Activated T-cell treated with anti-CD3 and anti-CD28 coated beads for 48 hours (primary cell): ENCODE measurements at places on chromosomes 12 and 14.

GRCh38 chr12:115209230-115209629 lies 525.3 kb upstream of the TBX3 start:
- no peak for DNase-seq

DNA sequence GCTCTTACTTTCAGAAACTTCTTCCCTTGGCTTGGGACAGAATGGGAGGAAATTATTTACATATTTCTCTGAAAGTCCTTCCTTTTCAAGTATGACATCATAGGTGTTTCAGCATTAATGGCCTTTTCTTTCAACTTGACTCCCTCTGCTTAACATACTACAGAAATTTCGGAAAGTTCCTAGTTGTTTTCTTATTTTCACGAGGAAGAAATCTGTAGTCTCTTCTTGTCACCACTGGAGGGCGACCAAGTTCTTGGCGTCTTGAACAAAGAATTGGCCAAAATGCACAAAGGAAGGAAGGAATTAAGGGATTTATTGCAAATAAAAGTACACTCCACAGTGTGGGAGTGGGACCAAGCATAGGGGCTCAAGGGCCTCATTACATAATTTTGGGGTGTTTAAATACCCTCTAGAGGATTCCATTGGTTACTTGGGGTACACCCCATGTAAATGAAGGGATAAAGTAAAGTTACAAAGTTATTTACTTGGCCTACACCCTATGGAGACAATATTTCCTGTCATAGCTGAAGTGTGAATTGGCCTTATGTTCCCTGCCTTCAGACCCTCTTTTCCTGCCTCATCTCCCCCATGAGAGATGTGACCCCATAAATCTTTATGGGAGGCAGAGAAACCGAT lies 70.4 kb downstream of the RPL10L start:
- no peak for DNase-seq

DNA sequence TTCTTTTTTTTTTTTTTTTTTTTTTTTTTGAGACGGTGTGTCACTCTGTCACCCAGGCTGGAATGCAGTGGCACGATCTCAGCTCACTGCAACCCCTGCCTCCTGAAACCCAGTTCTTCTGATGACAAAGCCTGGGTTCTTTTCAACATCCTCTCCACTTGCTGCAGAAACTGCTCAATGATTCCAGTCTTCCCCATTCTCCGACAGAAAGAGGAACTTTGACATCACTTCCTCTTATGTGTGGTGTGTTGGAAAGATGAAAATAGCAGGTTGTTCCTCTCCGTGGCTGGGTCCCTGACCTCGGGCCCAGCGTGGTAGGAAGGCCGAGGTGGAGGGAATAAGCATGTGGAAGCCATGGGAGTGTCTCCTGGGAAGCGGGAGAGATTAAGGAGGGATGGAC lies 198.4 kb downstream of the PHETA1 start:
- no peak for DNase-seq

GRCh38 chr12:50059440-50060119 lies 2.2 kb downstream of the ASIC1 start:
- DNase-seq, result peak; percentile 55

DNA sequence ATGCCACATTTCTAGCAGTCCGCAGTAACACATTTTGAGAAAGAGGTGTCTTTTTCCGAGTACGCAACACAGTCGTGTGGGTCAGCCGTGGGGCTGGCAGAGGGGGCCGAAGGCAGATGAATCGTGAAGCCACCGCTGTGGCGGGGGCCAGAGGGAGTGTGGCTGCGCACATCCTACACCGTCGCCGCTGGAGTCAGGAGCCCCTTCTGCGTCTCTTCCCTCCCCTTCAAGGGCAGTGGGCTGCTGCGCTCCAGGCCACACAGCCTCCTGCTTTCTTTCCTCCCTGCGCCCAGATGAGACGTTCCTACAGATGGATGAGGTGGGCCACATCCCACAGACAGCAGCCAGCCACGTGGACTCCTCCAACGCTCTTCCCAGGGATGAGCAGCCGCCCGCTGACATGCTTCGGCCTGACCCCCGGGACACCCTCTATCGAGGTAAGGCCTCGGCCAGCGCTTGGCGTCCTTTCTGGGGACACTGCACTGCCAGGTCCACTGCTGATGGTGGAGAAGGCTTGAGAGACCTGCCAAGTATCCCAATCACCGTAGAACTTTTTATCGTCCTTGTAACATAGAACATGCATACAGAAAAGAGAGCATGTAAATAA lies 89.8 kb downstream of the B4GALNT3 start:
- no peak for DNase-seq

DNA sequence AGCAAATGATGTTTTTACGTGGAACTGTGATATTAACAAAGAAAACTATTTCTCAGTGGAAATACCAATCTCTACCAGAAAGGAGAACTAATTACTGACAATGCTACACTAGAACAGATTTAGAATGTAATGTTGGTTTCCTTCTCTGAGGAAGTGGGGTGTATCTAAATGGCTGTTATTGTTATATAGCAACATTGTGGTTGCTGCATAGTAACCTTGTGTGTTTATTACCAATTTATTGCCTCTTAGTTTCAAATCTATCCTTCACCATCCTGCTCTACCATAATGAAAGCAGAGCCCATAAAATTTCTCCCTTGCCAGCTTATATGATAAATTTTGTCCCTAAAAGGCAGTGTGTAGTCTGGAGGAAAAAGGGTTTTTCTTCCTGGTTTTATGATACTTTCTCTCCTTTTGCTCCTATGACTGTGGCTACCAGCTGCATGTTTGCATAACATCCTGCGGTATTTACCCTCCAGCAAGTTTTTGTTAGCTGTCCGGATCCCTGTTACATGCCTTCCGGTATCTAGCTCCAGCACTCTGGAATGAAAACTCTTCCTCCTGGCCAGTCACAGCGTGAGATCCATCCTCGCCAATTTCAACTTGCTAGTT lies 5.7 kb upstream of the KLRK1 start:
- no peak for DNase-seq

DNA sequence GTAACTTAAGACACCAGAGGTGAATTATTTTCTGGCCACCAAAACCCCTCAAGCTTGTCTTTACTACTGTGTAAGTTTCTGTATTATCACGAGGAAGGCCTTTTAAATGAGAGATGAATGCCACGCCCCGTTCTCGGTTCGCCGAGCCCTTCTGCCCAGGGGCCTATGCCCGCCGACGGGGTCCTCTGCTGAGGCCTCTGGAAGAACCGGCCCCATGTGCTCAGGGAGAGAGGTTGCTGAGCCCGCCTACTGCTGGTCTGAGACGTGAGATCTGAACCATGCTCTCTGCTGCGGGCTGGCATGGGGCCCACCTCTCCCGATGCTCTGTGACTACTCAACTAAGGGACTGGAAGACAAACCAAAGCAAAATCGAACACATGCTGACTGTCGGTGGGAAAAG lies 21.0 kb downstream of the AMN start:
- no peak for DNase-seq

- DNase-seq, result no peak
Observed at GRCh38 chr12:119180380-119181040, 1.8 kb downstream of the HSPB8 start.

- DNase-seq, result no peak
Observed at GRCh38 chr12:69824028-69824427, 999 bp upstream of the MYRFL start.

DNA sequence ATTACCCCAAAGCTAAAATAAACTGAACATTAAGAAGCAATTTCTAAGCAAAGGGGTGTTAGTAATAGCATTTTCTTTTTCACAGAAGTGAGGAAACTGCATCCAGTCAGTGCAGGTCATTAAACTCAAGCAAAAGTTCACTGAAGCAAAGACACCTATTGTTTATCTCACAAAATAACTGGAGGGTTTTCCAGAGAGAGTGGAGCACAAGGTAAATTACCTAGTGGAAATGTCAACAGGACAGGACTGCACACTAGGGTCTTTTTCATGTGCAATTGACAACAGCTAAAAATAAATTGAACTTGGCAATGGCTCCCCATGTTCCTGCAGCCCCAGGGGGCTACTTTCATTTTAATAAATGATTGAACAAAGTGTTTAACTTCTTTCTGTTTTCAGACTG lies 742.0 kb downstream of the GALC start:
- no peak for DNase-seq

DNA sequence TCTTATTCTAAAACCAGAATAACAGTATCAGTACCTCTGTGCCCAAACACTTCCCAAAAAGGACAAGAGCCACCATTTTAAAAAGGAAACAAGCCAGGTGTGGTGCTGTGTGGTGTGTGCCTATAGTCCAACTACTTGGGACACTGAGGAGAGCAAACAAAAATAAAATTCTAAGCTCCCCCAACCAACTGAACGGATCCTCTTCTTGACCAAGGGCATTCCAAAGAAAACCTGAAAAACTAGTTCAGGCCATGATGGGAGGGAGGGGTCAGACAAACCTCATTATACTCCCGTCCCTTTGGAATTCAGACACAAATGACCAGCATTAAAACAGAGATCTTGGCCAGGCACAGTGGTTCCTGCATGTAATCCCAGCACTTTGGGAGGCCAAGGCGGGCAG lies 20.5 kb downstream of the SLC11A2 start:
- no peak for DNase-seq

GRCh38 chr12:29546000-29546399 lies 48.5 kb upstream of the OVCH1 start:
- no peak for DNase-seq

DNA sequence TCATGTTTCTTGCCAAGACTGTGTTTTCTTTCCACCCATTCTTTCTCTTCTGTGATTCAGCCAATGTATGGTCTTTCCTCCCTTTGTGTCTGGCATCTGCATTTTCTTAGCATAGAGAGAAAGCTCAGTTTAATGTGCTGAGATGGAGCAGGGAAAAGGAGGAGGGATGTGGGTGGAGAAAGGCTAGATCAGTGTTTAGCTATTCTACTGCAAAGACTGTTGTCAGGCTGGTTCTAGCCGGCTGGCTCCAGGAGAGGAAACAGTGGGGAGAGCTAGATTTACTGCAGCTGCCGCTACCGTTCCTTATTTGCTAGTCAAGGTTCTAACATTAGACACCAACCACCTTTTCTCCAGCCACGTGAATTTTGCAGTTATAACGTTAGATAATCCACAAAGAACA lies 5.2 kb upstream of the RIMKLB start:
- DNase-seq, result no peak

- peak; percentile 33 for DNase-seq
Observed at GRCh38 chr12:10364815-10365622, 24.8 kb downstream of the KLRK1 start.

DNA sequence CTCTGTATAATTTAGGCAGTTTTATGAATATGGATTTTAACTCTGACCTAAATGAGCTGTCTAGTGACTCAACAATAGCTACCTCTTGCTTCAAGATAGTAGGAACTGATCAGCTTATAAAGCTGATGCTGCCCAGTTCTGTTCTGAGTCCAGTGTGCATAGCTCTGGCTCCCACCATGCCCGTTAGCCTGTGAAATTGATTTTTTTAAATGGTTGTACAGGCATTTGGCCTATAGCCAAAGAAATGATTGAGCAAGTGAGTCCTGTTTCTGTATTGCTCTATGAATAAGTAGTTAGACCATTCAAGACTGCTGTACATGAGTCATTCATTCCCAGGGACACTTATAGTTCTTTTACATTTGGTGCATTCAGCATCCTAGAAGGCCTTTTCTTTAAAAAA lies 36.4 kb downstream of the SAMD4A start:
- no peak for DNase-seq

DNA sequence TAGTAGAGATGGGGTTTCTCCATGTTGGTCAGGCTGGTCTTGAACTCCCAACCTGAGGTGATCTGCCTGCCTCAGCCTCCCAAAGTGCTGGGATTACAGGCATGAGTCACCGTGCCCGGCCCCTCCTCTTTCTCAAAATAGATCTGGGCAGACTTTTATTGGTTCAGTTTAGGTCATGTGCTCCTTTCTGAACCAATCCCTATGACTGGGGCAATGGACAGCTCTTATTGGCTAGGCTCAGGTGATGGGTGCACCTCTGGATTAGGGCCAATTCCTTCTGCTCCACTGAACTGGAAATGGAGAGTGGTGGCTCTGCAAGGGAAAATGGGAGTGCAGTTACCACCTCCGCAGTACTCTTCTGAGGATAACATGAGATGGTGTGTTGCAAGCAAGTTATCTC lies 6.2 kb upstream of the ATP6V0A2 start:
- no peak for DNase-seq

DNA sequence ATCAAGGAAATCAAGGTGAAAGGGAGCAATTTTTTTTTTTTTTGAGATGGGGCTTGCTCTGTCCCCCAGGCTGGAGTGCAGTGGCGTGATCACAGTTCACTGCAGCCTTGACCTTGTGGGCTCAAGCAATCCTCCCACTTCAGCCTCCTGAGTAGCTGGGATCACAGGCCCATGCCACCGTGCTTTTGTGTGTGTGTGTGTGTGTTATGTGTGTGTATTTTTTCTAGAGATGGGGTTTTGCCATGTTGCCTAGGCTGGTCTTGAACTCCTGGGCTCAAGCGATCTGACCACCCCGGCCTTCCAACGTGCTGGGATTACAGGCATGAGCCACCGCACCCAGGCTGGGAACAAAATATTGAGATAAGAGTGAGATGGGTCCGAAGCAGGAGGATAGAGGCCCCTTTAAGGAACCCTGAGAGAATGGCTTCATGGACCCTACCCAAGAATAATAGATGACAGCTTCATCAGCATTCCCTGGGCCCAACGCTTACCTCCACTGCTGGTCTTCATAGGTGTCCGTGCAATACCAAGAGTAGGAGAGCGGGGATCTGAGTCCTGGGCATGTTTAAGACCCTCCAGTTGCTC lies 1.0 kb downstream of the CDCA3 start:
- no peak for DNase-seq

GRCh38 chr12:1580526-1580925 lies 13.9 kb downstream of the FBXL14 start:
- DNase-seq, result no peak
